Left lung (tissue), 14 donors: ENCODE measurements at places on chromosomes 2 and 18. TPM values are rescaled to one million over a fixed set of nuclear protein-coding genes. Genes with fewer than 3 reads are reported as not detected.

Gene MYOM1
- 2.1 TPM for polyA plus RNA-seq

Gene SIX3
- polyA plus RNA-seq = not detected

Gene G6PC2
- polyA plus RNA-seq = not detected

Gene SERPINB2
- 0.40 TPM for polyA plus RNA-seq

Gene MARCO
- polyA plus RNA-seq = not detected
